Fibroblast of skin of scalp (primary cell): ENCODE measurements at places on chromosomes 7 and 10.

- DNase-seq, result peak; percentile 57
These were observed 637 bp downstream of the SAMD8 start for GRCh38 chr10:75111907-75112679.

DNA sequence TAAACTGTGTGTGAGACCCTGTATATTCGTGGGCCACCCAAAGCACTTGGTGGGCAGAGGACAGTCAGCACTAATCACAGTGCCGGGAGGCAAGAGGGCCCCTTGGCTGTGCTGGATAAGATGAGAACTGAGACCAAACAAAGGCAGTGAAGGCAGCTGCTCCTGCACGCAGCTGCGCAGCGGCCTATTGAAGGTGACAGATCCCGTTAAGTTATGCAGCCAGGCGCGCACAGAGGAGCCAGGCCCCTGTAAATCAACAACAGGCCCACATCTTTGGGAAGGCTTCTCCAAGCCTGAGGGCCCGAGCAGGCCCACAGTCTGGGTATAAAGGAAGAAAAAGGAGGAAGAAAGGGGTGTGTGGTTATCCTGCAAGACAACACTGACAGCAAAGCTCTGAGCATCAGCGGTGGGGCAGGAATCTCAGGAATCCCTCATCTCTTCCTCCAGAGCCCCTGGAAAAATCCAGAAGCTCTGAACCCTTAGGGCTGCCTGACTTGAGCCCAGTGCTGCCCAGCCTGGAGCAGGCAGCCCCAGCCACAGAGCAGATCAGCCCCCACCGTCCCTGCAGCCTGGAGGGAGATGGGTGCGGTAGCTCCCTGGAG lies 154.2 kb downstream of the ARHGAP12 start:
- peak; percentile 74 for DNase-seq

- DNase-seq, result no peak
These were observed 71.0 kb upstream of the PLXNA4 start for GRCh38 chr7:132647311-132647710.

DNA sequence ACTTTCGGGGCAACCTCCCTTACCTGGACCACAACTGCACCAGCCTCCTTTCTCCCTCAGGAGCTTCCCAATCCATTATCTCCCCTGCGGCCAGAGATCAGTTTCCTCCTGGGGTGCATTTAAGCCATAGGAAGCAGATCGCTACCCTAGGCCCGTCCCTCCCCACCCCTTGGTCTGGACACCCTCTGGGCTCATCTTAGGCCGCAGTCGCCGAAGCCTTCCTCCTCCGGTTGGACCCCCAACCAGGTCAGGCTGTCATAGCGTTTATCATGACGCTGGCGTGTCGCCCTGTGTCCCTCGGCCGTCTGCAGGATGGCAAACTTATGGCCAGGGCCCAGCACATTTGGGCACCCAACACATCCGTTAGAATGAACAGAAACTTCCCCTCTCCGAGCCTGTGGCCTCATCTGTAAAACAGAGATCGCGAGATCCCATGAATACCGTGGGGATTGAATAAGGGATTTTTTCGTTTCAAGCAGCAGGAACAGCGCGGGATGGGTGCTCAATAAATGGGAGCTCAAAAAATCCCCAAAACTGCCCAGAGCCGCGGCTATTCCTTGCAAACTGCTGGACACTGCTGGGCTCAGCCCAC lies 669 bp upstream of the AP5Z1 start:
- DNase-seq, result peak; percentile 63

- DNase-seq, result no peak
These were observed 21.9 kb upstream of the CAMK1D start for GRCh38 chr10:12327476-12327875.

GRCh38 chr10:88080213-88080612 lies 216.8 kb downstream of the PTEN start:
- DNase-seq, result peak; percentile 26

DNA sequence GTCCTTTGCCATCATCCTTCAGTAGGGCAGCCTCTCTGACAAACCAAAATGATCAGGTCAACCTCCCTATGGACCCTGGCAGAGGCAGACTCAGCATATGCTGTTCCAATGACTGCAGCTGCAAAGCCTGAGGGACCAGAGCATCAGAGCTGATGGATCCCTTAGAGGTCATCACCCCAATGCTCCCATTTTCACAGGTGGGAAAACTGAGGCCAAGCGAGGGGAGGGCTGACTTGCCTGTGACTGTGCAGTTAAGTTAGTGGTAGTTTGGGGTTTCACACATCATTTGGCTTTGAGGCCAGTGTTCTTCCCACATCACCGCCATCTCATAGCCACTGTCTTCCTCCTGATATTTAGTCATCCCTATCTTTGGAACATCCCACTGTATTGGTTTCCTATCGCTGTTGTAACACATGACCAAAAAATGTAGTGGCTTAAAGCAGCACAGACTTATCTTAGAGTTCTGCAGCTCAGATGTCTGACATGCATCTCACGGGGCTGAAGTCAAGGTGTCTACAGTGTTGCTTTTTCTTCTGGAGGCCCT lies 69.3 kb upstream of the PDZD8 start:
- DNase-seq, result no peak

- DNase-seq, result no peak
These were observed 72.5 kb upstream of the TPK1 start for GRCh38 chr7:144908324-144908723.

DNA sequence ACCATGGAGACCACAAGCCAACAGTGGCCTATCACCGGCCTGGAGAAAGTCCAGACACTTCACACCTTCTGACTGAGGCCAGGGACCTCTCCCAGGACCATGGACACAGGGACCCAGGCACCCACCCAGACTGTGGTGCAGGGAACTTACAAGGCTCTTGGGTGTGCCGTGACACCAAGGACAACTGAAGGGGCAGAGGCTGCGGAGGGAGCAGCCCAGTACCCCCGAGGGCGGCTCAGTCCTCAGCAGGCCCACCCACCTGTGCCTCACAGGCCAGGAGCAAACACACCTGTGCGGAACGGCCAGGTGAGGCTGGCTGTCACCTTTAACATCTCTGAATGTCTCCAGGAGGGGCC lies 182.3 kb downstream of the MAD1L1 start:
- no peak for DNase-seq

GRCh38 chr7:25885057-25885576 lies 266.9 kb upstream of the NFE2L3 start:
- no peak for DNase-seq

DNA sequence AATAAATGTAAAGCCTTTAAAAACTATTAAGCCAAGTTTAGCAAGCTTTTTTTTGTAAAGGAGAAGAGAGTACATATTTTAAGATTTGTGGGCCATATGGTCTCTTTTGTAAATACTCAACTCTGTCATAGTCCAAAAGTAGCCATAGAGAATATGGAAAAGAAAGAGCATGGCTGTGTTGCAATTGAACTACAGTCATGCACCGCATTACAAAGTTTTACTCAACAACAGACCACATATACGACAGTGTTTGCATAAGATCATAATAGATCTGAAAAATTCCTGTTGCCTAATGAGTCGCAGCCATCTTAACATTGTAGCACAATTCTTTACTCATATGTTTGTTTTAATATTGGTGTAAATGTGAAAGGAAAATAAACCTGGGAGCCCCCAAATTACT lies 440.8 kb downstream of the HTR7 start:
- peak; percentile 67 for DNase-seq

DNA sequence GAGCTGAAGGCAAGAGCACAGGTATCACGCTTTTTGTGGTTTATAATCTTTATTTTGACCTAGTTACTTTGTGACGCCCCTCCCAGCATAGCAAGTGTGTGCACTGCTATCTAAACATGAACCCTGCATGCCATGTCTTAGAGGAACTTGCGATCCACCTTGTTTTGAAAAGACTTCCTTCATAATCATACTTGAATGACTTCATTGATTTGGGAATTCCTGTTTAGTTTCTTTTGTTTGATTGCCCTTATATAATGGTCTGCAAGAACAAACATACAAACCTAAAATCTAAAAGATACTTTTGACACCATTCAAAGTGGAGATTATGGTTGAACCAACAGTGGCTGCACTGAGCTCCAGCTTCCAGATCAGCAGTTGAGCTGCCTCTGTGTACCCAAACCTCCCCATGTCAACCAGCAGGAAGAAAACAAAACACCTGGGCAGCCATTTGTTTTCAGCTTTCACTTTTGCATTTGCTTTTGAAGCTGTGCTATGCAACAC lies 132.6 kb downstream of the CELF2 start:
- DNase-seq, result no peak

GRCh38 chr10:58998924-58999713 lies 177.3 kb upstream of the PHYHIPL start:
- DNase-seq, result no peak

DNA sequence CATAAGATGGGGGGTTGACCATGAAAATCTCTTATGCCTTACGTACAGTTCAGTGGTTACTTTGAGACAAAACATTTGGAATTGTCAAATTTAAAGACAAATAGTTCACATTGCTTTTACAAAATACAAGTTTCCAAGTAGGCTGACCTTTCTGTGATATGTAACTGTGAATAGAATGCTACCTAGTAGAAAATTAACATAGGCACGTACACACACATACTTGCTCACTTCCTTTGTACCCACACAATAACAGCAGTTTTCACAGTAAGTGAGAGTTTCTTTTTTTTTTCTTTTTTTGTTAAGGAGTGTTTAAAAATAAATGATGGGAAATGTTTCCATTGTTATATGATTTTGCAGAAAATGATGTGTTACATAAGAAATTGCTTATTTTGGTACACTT lies 53.3 kb upstream of the SP8 start:
- DNase-seq, result no peak

GRCh38 chr7:134453518-134453917 lies 5.4 kb downstream of the AKR1B1 start:
- DNase-seq, result no peak

DNA sequence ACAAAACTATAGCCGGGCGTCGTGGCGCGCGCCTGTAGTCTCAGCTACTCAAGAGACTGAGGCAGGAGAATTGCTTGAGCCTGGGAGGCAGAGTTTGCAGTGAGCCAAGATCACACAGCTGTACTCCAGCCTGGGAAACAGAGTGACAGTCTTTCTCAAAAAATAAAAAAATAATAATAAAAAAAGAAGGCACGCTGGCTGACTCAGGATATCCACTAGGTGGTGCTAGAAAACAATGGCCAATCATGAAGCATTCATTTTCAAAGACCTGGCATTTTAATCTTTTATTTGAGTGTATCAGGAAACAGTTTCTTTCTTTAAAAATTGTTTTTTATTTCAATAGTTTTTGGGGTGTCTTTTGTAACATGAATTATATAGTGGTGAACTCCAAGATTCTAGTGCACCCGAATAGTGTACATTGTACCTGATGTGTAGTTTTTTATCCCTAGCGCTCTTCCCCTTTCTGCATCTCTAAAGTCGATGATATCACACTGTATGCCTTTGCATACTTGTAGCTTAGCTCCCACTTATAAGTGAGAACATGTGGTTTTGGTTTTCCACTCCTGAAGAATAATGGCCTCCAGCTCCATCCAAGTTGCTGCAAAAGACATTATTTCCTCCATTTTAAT lies 88.6 kb downstream of the LYZL1 start:
- DNase-seq, result peak; percentile 33

DNA sequence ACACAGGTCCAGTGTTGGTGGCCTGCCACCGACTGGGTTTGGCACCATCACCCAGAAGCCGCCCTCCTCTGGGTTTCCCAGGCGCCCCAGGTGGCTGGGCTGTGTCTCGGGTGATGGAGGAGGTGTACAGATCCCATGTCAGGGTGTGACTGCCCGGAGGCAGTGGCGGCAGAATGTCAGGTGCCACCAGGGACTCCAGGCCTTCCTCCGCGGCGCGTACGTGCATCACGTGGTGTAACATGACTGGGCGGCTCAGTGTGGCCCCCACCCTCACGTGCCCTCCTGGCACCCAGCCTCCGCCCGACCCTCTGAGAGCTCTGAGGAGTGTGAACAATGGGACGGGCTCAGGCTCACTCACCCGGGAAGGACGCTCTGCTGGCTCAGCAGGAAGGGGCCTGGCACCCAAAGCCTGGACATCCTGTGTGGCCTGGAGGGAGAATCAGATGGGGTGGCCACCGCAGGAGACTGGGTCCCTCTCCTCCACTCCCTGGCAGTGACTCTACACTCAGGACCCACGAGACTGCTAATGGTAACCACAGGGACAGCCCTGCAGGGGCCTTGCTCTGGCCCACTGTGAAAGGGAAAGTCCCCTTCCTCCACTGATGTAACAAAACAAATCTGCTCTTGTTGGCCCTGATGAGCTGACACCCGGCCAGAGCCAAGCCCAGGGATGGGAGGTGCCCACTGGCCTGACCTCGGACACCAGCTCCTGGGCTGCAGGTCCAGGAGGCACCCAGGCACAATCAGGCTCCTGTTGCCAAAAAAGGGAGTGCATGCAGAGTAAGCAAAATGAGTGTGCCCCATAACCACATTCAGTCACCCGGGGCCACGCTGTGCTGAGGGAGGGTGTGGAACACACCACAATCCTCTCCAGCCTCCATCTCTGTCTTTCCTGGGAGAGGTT lies 164.8 kb downstream of the PRKAG2 start:
- DNase-seq, result no peak

DNA sequence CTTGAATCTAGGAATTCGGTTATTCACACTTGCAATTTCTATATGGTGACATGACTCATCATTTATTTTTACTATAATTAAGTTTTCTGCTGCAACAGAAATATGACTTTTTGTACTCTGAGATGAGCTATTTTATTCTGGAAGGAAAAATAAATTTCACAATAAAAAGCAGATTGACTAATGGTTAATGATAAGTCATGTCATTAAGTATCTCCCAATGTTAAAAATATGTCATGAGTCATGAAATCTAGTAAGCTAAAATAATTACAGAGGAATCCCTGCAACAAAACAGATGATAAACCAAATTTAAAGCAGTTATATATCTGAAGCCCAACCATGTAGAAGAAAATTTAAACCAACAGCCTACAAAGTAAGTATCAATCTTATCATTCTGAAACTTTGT lies 149.2 kb downstream of the CACNA2D1 start:
- DNase-seq, result peak; percentile 55

- DNase-seq, result peak; percentile 34
These were observed 1.9 kb downstream of the ACSL5 start for GRCh38 chr10:112375721-112376395.

- DNase-seq, result no peak
These were observed 6.6 kb downstream of the TRIM8 start for GRCh38 chr10:102650655-102651454.
